ENCODE measurements at places on chromosomes 5 and 9.
A peak's percentile ranks its signal among the peaks of the same experiment; 100 is the strongest.

GRCh38 chr9:136312436-136312835 is 8.5 kb upstream of the CCDC187 start:
- DNase-seq: peak; percentile 68

DNA sequence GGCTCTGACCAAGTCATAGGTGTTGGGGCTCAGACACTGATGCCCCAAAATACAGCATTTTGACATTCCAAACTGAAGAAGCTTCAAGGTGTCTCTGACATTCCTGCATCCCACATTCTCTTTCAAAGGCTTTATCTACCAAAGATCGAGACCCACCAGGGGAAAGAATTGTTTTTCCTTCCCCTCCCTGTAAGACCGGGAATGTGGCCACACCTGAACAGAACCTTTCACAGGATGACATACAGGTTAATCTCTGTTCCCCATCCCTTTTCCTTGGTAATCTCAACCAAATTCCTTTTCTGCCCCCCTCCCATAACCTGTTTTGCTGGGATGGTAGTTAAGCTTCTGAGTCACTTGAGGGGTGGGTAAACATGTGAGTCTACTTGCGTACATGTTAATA is 72.3 kb downstream of the IQGAP2 start:
- DNase-seq: no peak

- DNase-seq: no peak
Measured at GRCh38 chr9:113281356-113281755, 5.9 kb downstream of the PRPF4 start.

- DNase-seq: no peak
Measured at GRCh38 chr5:136979131-136979530, 520.0 kb downstream of the SPOCK1 start.

GRCh38 chr5:176780176-176781053 is 29.9 kb upstream of the UNC5A start:
- DNase-seq: no peak

DNA sequence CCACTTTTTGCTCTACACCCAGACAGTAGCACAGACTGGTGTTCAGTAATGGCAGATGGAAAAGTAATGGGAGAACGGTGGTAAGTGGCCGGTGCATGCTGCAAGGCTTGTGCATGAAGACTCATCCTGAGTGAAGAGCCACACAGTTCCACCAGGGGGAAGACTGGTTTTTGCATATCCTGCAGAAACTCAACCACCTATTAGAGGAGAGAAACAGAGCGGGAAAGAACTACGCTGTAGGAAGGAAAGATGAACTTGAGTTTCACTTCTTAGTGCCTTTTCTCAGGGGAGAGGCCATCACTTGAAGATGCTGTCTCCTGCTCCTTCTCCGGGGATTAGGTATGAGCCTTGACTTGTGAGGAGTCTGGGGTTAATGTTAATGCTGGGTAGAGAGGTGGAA is 9.4 kb upstream of the PRSS3 start:
- DNase-seq: no peak

- DNase-seq: no peak
Measured at GRCh38 chr5:26034813-26035212, 1003.6 kb downstream of the CDH9 start.

GRCh38 chr5:82538339-82539034 is 260.3 kb upstream of the RPS23 start:
- DNase-seq: no peak

DNA sequence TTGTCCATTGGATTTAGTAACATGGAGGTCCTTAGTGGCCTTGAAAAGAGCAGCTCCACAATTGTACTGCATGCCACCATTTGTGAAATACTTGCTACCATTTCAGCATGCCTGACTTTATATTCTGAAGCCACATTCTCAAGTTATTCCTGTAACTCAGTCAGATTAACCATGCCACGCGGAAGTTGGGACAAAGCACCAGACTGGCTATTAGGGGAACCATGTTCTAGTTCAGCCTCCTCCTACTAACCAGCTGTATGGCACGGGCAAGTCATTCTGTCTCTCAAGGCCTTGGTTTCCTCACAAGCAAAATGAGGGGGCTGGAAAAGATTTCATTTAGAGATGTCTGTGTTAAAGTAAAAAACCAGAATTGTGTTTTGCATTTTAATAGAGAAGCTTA is 418.0 kb downstream of the PLK2 start:
- no peak for DNase-seq

GRCh38 chr9:1979741-1980367 is 35.3 kb upstream of the SMARCA2 start:
- no peak for DNase-seq

DNA sequence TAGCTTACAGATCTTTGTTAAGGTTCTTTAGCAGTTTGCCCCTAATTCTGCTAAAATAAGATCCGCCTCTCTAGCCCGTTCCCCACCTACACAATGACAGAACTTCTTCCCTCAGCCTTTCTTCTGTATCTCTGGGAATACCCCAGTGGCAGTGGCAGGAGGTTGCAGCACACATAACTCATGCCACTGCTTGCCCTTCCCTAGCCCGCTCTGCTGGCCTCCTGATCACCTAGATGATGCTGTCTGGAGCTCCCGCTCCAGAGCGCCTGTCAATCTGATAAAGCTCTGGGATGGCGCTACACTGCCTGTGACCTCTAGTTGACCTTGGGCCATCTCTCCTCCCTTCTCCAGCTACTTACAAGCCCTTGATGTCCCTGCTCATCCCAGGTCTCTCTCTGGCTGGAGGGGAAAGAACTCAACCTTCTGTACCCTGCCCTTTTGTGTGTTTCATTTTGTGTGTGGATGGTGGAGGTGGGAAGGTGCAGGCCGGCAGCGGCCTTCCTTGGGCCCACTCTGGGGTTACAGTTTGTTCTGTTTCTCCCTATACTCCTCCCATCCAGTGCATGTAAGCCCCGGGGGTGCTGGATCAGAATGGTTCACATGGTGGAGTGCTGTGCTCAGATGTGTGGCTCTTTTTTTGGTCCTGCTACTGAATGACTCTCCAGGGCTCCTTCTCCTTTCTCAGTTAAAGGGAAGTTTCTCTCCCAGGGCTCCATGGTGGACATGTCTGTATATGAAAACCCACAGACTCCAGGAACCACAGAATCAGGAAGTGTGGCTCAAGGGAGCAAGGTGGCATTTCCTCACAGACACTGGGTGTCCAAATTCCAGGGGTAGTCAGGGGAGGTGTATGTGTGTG is 29.1 kb downstream of the MTX3 start:
- DNase-seq: no peak

- no peak for DNase-seq
Measured at GRCh38 chr9:79264041-79264440, 307.7 kb upstream of the TLE4 start.

GRCh38 chr5:133389066-133389590 is 223.2 kb downstream of the FSTL4 start:
- DNase-seq: no peak

GRCh38 chr9:33740075-33740474 is 55.3 kb upstream of the PRSS3 start:
- DNase-seq: no peak

DNA sequence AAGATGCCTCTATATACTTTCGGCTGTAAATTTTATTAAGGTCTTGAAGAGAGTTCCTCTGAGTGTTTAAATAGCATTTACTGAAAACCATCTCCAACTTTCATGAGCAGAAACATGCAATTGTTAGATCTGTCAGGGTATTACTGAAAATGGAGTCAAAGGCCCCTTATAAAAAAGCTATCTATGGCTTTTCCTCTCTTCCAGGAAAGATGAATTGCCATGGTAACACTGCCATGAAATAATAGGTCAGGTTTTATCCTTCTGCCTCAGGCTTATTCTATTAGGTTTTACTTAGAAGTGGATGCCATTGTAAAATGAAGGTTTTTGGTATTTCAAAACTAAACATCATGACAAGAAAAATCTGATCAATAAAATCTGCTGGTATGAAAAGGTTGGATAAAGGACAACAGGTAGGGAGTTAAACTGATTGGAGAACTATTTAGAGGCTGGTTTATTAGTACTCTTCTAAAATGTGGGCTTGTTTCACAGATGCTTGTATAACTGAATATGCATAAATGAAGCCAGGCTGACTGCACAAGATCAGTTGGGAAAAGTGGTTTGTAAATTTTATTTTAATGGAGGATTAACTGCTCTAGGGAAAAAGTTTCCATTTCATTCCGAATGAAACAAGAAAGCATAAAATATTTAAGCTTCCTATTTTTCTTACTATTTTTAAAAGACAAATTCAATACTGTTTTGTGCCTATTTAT is 135.5 kb downstream of the RAB3C start:
- DNase-seq: no peak

DNA sequence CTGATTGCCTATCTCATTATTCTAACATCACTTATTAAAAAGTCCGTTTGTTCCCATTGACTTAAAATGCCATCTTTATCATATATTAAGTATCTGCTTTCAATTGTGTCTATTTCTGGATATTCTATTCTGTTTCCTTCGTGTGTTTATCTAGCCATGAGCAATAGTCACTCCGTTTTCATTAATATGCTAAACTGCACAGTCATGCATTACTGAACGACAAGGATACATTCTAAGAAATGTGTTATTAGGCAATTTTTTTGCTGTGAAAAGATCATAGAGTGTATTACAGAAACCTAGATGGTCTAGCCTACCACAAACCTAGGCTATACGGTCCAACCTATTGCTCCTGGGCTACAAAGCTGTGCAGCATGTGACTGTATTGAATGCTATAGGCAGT is 482.9 kb downstream of the IRX1 start:
- DNase-seq: no peak

GRCh38 chr5:71589903-71590302 is 2.8 kb downstream of the MCCC2 start:
- no peak for DNase-seq

- DNase-seq: no peak
Measured at GRCh38 chr5:136143312-136143711, 10.7 kb downstream of the SMAD5 start.

- DNase-seq: no peak
Measured at GRCh38 chr5:136155761-136156160, 23.1 kb downstream of the SMAD5 start.

DNA sequence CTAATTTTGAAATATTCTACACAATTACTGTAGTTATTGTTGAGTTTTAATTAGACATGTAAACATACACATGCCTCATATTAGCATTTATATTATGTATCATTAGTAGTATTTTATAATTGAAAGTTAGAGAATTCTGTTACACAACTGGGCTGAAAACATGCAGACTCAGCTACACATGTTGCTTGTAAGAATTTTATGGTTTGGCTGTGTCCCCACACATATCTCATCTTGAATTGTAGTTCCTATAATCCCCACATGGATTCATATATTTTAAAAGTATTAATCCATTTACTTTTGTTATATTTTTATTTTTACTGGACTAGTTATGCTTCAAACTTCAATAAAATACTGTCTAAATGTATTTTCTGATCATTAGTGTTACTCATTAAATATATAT is 2075.3 kb upstream of the C9orf72 start:
- DNase-seq: no peak

DNA sequence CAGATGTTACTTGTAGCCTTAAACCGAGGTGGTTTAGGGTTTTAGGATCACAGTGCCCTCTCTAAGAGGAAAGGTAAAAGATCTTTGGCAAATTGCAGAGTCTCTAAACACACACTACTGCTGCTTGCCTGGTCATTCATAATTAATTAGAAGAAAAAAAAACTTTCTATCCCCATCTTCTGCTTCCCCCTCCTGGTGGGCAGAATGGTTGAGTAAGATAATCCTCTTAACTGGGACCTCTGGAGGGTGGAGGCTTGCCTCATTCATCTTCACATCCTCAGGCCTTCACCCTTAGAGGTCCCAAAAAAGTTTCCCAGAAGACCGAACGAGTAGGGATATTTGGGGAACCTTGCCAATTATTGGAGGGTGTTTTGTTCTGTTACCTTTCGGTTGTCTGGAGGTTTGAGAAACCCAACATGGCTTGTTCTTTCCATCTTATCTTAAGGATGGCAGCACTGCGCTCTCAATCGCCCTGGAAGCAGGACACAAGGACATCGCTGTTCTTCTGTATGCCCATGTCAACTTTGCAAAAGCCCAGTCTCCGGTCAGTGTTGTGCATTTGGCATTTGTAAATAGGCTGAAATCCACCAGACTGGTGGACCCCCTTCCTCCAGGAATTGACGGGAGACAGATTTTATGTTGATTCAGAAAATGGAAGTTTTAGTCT is 97.3 kb upstream of the DMRT1 start:
- DNase-seq: no peak

GRCh38 chr9:130897848-130898551 is 1.4 kb upstream of the QRFP start:
- DNase-seq: no peak

- no peak for DNase-seq
Measured at GRCh38 chr9:132056717-132057560, 22.7 kb downstream of the MED27 start.

GRCh38 chr9:112894041-112894440 is 3.4 kb upstream of the SLC46A2 start:
- DNase-seq: no peak

GRCh38 chr9:122087406-122088200 is 5.5 kb downstream of the TTLL11 start:
- no peak for DNase-seq

GRCh38 chr5:158621391-158621790 is 478.3 kb downstream of the EBF1 start:
- no peak for DNase-seq

GRCh38 chr5:10635867-10636350 is 72.0 kb downstream of the ANKRD33B start:
- no peak for DNase-seq

DNA sequence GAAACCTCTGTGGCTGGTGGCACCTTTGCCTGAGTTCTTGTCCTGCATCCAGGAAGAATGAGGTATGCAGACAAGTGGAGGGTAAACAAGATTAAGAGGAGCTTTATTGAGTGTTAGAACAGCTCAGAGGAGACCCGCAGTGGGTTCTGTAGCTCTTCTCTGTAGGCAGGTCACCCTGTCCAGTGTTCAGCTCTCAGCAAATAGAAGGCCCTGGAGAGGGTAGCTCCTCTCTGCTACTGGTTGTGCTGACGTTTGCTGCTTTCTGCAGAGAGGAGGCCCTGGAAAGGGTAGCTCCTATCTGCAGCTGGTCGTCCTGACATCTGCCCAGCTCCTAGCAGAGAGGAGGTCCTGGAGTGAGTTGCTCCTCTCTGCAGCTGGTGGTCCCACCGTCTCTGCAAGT is 96.8 kb upstream of the CCDC112 start:
- DNase-seq: no peak

DNA sequence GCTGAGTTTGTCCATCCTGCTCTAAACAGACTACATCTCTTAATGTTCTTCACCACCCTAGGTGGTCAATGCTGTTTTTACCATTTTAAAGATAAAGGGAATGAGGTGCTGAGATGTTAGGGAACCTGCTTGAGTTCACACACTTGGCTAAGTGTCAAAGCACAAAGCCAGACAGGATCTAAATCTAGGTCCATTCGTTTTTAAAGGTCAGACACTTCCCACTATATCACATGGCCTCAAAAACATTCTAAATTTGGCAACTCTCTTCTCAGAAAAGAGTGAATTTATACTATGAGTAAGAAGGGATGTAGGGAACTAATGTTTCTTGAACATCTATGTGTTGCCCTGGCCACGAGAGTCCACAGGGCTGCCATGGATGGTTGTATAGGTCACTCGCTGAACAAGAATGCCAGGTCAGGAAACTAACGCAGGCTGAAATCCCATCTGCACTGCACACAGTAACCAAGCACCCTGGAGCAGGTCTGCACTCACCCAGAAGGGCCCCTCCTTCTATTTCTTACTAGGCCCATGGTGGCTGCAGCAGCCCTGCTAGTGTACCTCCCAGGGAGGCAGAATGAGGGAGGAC is 213.0 kb downstream of the SPOCK1 start:
- no peak for DNase-seq
